Trophoblast cell (in vitro differentiated cells and primary cell): ENCODE measurements at places on chromosomes 4 and X.
A peak's percentile ranks its signal among the peaks of the same experiment; 100 is the strongest.

DNA sequence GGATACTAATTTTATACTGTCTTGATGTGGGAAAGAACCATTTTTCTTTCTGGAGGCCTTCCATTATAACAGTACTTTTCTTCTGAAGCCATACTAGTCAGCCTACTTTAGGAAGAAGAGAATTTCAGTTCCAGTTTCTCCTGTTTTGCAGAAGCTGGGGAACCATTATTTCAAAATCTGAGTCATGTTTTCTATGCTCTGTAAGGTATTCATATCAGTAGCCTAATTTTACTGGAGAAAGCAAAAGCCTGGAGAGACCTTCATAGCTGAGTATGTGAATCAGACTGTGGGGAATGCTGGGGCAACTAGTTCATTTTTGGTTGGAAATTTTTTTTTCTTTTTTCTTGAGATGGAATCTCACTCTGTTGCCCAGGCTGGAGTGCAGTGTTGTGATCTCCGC is 22.4 kb downstream of the AFF1 start:
- peak; percentile 80 for DNase-seq

GRCh38 chr4:78806943-78807460 is 30.9 kb downstream of the BMP2K start:
- no peak for DNase-seq

DNA sequence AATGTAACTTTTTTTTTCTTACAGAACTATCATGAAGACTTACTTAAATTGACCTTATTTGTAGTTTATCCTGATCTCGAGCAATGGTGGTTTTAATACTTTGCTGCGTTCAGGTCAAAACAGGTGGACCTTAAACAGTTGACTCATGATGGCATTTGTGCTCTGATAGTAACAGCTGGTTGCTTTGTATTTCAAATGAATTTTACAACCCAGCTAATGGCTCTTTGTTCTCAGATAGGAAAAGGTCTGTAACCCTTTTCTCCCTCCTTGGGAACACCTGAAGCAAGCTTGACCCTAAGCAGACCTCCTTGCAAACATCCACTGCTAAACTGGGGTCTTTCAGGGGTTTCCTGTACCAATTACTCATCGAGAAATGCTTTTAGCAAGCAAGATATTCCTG is 79.2 kb downstream of the F11 start:
- DNase-seq: no peak

GRCh38 chr4:26787461-26788340 is 72.9 kb upstream of the STIM2 start:
- no peak for DNase-seq

GRCh38 chr4:6538575-6538974 is 36.4 kb upstream of the MAN2B2 start:
- no peak for DNase-seq

DNA sequence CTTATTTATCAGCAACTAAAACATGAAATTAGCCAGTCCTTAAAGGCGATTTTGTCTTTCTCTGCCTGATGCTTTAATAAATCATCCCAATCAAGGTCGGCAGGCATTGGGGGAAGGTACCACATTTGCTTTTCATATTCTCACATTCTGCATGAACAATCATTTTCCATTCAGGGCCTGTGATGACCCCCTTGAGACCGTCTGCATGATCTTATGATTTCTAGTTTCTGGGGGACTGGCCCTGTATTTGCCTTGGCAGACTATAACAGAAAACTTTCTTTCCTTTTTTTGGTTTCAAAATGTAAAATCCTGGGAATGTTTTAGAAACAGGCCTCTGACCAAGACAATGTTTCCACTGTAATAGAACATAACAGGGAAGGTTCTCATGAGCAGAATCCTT is 296.8 kb downstream of the IDS start:
- no peak for DNase-seq

DNA sequence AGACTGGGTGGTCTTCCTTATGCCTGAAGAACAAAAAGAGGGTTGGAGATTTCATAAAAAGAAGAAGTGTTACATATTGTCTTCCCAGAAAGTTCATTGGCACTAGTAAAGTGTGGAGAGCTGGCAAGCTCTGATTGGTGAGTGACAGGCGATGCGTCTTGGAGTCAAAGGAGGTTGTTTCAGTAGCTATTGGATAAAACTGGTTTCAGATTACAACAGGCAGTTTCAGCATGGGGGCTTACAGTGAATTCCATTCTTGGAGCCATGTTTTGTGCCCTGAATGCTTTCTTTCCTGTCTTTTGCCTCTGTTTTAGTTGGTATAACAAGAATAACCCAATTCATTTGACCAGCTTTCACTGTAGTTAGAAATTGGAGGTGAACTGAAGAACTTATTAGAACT is 750.5 kb downstream of the ADGRL3 start:
- no peak for DNase-seq

DNA sequence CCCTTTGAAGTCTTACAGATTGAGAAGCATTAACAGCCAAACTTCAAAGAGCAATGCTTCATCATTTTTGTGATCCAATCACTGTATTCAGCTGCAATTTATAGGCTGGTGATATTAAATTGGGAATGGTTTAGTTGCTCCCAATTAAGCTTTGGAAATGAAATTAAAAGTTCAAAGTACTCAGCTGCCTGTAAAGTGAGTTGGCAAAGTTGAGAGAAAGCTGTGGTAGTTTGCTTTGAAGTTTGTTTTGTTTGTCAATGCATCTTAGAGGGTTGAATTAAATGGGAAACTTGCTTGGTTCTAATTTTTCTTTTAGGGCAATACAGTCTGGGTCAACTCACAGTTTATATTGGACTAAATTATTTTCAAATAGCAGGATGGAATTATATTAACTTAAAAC is 238.4 kb upstream of the CTSO start:
- DNase-seq: no peak

DNA sequence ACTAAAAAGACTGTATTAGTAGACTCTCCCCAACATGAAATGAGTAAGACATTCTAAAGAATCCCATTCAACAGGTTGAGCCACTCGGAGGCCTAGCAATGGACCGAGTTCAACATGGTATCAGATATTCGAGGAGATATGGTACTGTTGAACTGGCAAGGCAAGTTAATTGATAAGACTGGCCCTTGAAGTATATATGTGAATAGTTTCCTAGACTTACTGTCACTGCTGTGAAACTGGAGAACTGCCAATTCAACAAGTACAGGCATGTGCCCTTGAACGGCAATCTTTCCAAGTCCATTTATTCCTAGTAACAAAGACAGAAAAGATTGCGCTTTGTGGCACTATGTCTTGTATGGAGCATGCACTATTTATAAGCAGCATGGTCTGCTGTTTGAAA is 24.4 kb downstream of the FAT1 start:
- DNase-seq: peak; percentile 78
